ENCODE measurements at places on chromosomes 5 and 9. TPM values are rescaled to one million over a fixed set of nuclear protein-coding genes. Genes with fewer than 3 reads are reported as not detected.

The DMRT3 gene
- not detected for total RNA-seq

The PCDHA8 gene
- total RNA-seq: not detected

The SLC34A3 gene
- not detected for total RNA-seq

- peak; percentile 20 for DNase-seq
Measured at GRCh38 chr5:173781816-173782670, 106.1 kb upstream of the CPEB4 start.

The CCDC192 gene
- total RNA-seq: 0.45 TPM

DNA sequence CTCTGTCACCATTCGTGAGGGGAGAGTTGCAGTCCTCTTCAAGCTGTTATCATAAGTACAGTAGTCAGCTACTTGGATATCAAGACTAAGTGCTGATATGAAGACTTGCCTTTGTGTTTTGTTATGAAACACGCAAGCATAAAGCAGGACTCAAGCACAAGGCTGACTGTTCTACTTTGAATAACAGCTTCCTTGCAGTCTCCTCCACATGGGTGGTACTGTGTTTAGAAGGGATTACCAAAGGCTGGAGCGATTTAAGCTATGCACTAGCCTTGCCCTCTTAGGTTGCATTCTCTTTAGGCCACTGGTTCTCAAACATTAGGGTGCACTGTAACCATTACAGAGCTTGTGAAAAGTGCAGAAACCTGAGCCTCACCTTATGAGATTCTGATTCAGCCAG lies 41.4 kb downstream of the SLC25A51 start:
- no peak for DNase-seq

GRCh38 chr5:10563945-10564837 lies at the start of gene ANKRD33B:
ANKRD33B (plus strand) TSS chr5:10564070; CDS start chr5:10564468, 398 bp downstream.
- DNase-seq: peak; percentile 75

The POC5 gene
- 9.9 TPM for total RNA-seq

The ADAMTS16 gene
- total RNA-seq: not detected

DNA sequence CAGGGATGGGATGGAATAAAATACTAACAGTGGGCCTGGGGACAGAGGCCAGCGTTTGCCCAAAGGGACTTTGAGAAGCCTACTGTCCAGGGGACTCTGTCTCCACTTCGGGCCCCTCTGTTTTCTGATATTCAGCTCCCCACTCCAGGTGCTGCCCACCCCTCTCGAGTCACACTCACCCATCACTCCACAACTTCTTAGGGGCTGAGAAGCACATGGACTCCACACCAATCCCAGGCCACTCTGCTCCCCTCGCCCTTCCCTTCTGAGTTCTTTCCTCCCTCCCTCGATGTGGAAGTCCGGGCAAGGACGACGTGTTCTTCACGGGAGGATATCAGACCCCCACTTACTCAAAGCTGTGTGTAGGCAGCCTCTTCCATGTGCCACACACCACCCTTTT lies 124.5 kb downstream of the BARX1 start:
- no peak for DNase-seq

The MRNIP gene
- total RNA-seq: 36.8 TPM

GRCh38 chr9:4016789-4017188 lies 283.1 kb downstream of the GLIS3 start:
- DNase-seq: no peak

DNA sequence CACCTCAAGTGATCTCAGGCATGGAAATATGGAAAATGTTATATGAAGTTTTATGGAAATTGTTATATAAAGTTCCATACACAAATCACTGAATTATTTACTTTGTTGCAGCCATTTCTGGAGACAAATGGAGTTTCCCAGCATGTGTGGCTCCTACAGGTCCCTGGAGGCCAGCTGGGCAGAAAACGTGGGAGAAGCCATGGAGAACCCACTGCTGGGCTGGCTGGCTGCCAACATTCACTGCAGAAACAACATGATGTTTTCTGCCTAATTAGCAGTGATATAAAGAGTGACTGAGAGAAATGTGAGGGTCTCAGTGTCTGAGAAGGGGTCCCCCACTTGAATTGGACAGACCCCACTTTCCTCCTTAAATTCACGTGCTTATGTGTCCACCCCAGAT lies 208.8 kb upstream of the IRX2 start:
- DNase-seq: no peak

The CAAP1 gene
- total RNA-seq: 11.0 TPM

- DNase-seq: no peak
Measured at GRCh38 chr9:89116064-89116804, 62.4 kb downstream of the SHC3 start.

The C6 gene
- not detected for total RNA-seq

GRCh38 chr5:148808864-148809642 lies 17.4 kb upstream of the ADRB2 start:
- no peak for DNase-seq

The CD274 gene
- 4.7 TPM for total RNA-seq

DNA sequence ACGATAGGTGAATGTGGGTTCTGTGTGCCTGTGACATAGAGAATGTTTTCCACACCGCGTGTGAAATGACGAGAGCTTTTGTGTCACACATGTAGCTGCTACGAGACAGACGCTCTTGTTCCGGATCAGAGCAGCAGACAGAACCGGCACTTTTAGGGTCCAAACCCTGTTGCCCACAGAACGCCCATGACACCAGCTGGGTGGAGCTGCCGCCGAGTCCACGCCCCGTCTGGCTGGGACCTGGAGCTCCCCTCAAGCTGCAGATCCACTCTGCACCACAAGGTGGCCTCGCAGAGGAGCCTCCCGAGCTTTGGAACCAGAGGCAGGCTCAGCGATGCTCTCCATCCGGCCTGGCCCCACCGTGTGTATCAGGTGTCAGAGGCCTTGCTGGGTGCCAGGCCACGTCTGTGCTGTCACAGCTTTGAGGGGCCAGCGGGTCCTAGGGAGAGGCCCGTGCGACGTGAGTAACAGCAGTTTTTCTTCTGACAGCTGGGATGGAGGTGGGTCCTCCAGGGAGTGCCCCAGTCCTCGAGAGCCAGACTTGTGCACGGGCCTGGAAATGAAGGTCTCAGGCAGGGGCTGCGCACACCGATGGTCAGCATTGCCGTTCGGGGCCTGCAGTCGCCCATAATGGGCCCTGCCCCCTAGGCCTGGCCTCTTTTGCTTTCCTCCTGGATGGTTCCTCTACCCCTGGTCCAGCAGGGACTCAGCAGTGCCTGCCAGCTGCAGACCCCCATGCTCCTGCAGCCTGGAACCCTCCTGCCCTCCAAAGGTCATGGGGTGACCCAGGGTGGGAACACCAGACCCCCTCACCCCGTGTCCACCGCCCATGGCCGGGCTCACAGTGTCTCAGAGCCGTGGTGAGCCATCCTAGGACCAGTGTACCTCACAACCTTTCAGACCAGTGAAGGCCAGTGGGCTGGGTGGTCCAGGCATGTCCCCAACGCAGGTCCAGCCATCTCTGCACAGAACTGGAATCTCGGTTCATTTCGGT lies 2.5 kb upstream of the LRRC14B start:
- DNase-seq: peak; percentile 68

- no peak for DNase-seq
Measured at GRCh38 chr9:29038332-29038731, 1465.1 kb upstream of the C9orf72 start.

DNA sequence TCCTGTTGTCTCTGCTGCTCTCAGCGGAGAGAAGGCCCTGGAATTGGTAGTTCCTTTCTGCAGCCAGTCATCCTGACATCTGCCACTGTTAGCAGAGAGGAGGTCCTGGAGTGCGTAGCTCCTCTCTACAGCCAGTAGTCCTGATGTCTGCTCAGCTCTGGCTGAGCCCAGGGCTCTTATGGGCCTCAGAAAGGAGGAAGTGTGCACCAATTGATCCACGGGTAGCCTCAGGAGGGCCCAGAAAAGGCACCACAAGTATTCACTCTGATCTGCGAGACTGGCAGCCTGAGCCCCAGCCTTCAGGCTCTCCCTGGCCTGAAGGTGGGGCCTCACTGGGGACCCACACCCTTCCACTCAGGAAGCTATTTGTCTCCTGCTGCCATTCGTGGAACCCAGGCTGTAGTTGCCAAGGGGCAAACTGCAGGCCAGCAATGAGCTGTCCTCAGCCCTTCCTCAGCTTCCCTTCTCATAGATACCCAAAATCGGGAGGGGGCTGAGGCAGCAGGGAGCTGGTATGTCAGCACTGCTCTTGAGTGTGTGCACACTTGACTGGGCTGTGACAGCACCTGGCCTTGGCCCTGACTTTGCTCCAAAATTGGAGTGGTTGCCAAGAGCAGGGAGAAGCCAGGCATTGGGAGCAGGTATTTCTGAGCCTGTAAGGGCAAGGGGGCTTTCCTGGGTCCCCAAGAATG lies 1049.5 kb upstream of the ACO1 start:
- DNase-seq: no peak

The CCNJL gene
- not detected for total RNA-seq

The NLN gene
- total RNA-seq: 2.3 TPM

The KIF12 gene
- not detected for total RNA-seq

- peak; percentile 65 for DNase-seq
Measured at GRCh38 chr5:43041669-43042175, 1.6 kb upstream of the ANXA2R start.

The UQCRQ gene
- 107 TPM for total RNA-seq

The CHSY3 gene
- total RNA-seq: not detected

DNA sequence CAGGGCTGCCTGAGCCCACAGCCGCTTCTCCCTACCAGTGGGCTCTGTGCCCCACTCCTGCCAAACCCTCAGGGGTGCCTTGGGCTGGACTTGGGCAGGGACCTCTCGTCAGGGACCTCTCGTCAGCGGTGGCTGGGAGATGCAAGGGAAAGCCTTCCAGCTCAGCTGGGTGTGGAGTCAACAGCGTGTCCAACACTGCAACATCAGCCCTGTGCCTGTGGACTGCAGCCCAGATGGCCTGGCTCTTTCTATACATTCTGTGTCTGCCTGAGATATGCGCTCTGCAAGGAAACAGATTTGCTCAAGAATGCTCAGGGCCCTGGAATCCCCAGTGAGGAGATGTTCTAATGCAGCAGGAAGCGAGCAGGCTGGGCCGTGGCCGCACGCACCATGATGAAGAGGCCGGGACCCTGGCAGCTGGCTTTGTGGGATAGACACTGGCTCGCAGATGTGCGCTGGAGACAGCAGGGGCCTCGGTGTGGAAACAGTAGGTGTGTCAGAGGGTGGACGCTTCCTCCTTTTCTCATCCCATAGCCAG lies 85.0 kb upstream of the COL5A1 start:
- DNase-seq: no peak

- DNase-seq: no peak
Measured at GRCh38 chr9:113898596-113898995, 22.5 kb downstream of the ZNF618 start.

DNA sequence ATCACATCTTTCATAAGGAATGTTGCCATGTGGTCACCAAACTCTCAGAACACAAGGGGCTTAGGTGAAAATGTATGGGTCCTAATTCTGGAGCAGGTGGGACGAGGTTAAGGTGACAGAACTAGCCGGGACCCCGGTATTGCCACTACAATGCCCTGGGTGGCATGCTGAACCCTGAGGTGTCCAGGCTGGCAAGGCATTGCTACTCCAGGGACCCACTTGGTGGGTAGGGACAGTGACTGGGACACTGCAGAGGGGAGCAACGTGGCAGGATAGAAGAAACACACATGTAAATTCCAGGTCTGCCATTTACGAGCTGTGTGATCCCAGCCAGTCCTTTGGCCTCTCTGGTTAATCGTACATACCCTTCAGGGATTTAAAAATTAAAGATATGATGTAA lies 206.9 kb upstream of the MVB12B start:
- no peak for DNase-seq

DNA sequence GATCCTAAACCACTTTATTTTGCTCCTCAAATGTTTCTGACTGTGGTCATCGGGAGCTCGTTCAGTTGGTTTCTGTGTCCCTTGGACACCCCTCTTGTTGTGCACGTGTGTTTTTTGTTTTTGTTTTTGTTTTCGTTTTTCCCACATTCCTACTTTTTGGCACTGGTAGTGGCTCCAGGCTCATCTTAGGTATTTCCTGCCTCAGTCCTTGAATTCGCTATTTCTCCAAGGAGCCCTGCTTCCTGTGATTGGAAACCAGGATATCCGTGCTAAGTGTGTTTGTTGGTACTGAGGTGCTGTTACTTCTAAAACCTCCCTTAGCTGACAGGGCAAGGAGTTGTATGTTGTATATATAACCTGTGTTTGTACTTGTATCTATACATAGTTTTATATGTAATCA lies 5.9 kb downstream of the HMCN2 start:
- DNase-seq: no peak

The ORM1 gene
- total RNA-seq: not detected

The IFNA21 gene
- not detected for total RNA-seq

DNA sequence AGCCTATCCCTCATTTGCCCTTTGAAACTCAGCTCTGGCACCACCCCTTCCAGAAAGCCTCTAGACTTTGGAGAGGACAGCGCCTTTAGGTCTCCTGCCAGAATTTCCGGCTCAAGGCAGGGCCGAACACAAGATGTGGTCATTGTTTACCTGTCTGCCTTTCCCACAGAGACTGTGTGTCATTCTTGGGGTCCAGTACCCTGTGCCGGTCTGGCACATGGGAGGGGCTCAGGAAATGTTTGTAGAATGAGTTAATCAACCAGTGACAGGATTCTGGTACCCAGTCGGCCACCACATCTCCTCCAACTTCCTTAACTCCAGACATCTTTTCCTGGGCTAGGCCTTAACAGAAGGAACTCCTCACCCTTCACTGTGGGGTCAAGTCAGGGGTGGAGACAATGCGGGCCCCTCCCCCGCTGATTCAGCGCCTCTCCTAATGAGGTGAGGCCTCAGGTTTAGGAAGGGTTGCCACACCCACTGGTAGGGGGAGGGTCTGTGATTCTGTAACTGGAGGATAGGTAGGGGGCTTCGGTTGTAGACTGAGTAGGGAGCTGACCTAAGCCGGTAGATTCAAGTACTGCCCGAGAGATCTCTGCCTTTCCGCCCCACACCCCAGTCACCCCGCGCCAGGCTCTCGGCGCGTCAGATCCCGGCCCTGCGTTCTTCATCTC lies 29.3 kb downstream of the PCDH1 start:
- DNase-seq: no peak

- DNase-seq: no peak
Measured at GRCh38 chr5:78717674-78718584, 69.4 kb upstream of the LHFPL2 start.

The AQP7 gene
- 1.2 TPM for total RNA-seq

The SPINK13 gene
- total RNA-seq: not detected

The PIP5KL1 gene
- 2.1 TPM for total RNA-seq

- no peak for DNase-seq
Measured at GRCh38 chr5:114418176-114419066, 56.6 kb downstream of the KCNN2 start.

DNA sequence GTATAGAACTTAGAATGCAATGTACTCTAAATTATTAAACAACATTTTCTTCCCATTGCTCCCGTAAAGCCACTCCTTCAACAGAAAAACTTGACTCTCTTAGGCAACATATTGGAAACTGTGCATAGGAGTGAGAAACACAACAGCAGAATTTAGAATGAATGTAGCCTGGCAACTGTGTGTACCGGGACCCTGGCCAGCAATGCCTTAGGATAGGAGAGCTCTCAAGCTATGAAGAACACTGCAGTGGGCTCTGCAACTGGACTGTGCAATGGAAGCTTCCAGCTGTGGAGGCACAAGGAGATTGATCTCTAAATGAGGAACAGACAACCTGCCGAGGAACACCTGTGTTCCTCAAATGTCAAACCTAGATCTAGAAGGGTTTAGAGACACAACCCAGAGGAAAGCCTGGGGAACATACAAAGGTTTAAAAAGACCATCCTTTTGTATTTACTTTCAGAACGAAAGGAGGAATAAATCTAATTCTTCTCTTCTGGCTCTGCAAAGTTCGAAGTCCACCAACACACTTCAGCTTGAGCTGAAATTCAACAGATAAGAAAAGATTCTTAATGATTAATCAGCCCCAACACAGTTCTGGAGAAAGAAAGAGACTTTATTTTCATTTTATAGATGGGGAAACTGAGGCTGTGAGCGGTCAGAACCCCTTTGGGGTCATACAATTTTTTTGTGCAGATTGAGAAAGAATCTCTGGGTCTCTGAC lies 51.5 kb upstream of the ARL15 start:
- DNase-seq: no peak

GRCh38 chr5:5128766-5129165 lies 11.4 kb upstream of the ADAMTS16 start:
- no peak for DNase-seq
